ENCODE measurements at places on chromosomes 7 and 10. TPM values are rescaled to one million over a fixed set of nuclear protein-coding genes. Genes with fewer than 3 reads are reported as not detected.

GRCh38 chr10:111316722-111317212 is 239.9 kb downstream of the ADRA2A start:
- no peak overlapping the region for H3K27ac ChIP-seq
- no peaks in the 10 kb centered on the region for H3K36me3 ChIP-seq

The OGDHL gene
- total RNA-seq: 0.42 TPM

DNA sequence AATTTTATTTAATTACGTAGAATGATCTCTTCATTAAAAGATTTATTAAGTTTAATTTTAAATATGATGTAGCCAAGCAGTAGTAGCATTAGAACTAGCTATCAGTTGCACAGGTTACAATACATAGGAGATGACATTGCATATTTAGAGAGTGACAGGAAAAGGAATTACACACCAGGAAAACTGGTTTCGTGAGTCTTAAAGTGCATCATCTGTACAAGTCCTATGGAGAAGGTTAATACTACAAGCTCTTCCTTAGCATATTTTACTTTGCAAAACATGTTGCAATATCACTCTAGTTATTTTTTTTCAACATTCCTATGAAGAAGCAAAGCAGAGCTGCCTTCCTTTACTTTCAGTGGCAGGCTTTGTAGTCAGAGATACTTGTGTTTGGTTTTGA is 20.2 kb upstream of the SEM1 start:
- H3K4me1 ChIP-seq: no peaks in the 10 kb centered on the region
- no peak overlapping the region for H3K4me3 ChIP-seq
- DNase-seq: no peak

The ACTR3C gene
- 10.1 TPM for total RNA-seq

DNA sequence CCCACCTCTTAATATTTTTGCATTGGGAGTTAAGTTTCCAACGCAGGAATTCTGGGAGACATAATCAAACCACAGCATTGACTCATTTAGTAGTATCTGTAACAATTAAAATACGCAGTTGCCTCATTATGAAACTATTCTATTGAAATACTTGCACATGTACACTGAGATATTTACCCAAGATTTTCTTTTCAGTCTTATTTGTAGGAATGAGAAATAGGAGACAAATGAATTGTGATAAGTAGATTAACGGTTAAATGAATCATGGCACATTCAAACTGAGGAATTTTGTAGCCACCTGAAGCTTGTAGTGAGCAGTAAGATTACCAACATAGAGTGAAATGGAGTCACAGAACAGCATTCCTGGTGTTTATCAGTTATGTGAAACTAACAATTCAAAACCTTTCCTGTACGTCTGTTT is 18.1 kb downstream of the RP9 start:
- H3K27ac ChIP-seq: no peak overlapping the region
- no peak overlapping the region for H3K4me3 ChIP-seq
- H3K4me1 ChIP-seq: peaks cover 4% of the 10 kb centered on the region
- H3K27me3 ChIP-seq: no peaks in the 10 kb centered on the region

GRCh38 chr7:101180130-101180755 is at the start of gene NAT16:
Gene NAT16, minus strand, starts transcription at chr7:101180293. Its CDS starts 5,486 bp downstream, at chr7:101174807.
- H3K4me3 ChIP-seq: no peak within 1 kb of the TSS
- DNase-seq: no peak
- peaks cover 10% of the 10 kb centered on the region for H3K27me3 ChIP-seq
- peaks cover 17% of the 10 kb centered on the region for H3K4me1 ChIP-seq

The SEMA3C gene
- 165 TPM for total RNA-seq

DNA sequence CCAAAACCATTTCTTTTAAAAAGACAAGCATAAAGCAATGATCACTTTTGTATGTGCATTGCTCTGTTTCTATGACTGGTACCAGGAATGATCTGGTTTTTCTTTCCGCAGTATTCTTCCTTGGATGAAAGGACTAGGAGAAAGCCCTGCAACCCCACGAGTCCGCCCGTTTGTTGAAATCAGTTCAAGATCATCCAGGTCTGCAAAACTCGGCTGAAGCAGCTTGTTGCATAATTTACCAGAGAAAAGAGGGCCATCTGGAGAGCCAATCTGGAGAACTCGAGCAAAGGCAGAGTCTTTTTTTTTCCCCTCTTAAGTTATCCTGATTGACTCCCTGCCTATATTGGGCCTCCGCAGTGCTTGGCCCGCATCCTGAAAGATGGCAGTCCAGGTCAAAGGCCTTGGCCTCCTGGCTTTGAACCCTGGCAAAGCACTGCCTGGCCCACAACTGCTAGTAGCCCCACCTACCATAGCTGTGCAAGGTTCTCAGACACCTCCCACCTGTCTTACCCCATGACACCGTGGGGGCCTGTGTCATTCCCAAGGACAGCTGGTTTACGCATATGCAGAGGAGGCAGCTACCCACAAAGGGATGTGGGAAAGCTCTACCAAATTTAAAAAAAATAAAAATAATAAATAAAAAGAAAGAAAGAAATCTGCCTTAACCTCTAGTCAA is 572.2 kb downstream of the INHBA start:
- H3K36me3 ChIP-seq: no peaks in the 10 kb centered on the region
- DNase-seq: no peak
- no peaks in the 10 kb centered on the region for H3K27me3 ChIP-seq
- H3K4me3 ChIP-seq: no peak overlapping the region
- H3K27ac ChIP-seq: no peak overlapping the region

The TACC2 gene
- 99.4 TPM for total RNA-seq

DNA sequence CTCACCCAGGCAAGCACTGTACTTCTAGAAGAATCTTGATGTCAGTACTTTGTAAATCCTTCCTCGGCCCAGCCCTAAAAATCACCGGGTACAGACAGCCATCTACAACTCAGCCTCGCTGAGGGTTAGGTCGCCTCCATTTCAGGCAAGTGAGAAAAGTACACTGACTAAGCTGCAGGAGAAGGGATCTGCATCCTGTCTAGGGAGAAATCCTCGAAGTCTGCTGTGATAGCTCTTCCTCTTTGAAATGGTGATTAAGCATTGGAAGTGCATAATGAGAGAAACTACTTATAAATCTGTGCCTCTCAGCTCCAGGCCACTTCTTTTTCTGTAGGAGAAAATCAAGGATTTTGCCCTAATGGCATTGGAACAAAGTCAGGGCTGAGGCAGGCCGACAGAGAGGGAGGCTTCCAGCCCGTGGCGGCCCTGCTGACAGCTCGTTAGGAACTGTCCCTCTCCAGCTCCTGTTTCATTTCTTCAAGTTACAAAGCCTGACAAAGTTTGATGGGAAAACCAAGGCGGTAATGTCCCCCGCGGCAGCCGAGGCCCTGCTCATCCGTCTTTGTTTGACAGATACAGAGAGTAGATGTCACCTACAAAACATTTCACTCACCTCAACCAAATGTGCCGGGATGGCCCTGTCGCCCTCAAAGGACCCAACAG is 14.1 kb upstream of the GOT1 start:
- H3K27me3 ChIP-seq: no peaks in the 10 kb centered on the region
- H3K27ac ChIP-seq: no peak overlapping the region
- no peak for DNase-seq
- no peak overlapping the region for H3K4me3 ChIP-seq

GRCh38 chr10:98423691-98424120 is 8.7 kb upstream of the PYROXD2 start:
- H3K27me3 ChIP-seq: no peaks in the 10 kb centered on the region
- no peak overlapping the region for H3K4me3 ChIP-seq
- no peak overlapping the region for H3K27ac ChIP-seq
- H3K4me1 ChIP-seq: no peaks in the 10 kb centered on the region

DNA sequence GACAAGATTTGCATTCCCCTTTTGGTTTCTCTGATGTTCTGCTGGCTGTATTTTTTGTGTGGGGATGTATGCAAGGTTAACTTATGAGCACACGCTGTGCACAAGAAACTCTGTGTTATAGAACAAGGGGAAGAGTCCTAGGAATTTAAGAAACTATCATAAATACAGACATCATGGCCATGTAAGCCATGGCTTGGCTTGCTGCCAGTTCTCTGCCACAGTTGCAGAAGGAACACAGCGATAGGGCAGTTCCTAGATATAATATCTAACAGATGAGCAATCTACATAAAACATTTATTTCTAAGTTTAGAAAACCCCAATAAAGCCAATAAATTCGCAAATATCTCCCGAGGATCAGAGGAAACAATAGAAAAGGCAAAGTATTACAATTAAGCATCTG is 153.3 kb downstream of the LRRTM3 start:
- H3K27ac ChIP-seq: no peak overlapping the region
- no peaks in the 10 kb centered on the region for H3K36me3 ChIP-seq
- H3K4me1 ChIP-seq: no peaks in the 10 kb centered on the region
- H3K4me3 ChIP-seq: no peak overlapping the region
- no peak for DNase-seq

- no peaks in the 10 kb centered on the region for H3K27me3 ChIP-seq
- no peak overlapping the region for H3K27ac ChIP-seq
- H3K36me3 ChIP-seq: no peaks in the 10 kb centered on the region
- H3K4me1 ChIP-seq: no peaks in the 10 kb centered on the region
These were observed 235.1 kb downstream of the SEMA3E start for GRCh38 chr7:83413831-83414230.

Data from esophagus muscularis mucosa (tissue), 4 donors.